ENCODE measurements at places on chromosomes 3 and 15.

DNA sequence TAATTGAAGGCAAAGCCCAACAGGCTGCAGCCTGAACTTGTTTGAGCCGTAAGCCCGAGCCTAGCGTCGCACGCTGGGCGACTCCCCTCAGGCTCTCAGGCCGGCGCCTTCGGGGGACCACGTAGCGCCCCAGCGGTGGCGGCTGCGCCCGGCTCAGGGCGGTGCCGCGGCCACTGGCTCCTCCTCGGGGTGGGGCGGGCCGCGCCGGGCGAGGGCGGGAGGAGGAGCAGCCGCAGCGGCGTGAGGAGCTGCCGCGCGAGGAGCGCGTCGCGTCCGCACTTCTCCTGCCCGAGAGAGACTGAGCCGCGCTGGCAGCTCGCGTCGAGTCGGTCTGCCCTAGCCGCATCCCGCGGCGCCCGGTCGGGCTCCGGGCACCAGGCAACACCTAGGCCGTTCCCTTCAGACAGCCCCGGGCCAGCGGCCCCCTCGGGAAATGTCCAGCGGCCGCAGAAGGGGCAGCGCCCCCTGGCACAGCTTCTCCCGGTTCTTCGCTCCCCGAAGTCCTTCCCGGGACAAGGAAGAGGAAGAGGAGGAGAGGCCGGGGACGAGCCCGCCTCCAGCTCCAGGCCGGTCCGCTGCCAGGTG lies at the start of gene CRYBG3:
TSS of gene CRYBG3 (plus strand) at position 238 of the 585 bp plus-strand sequence. CDS start at position 434, 196 bp downstream.
- peak; percentile 87 for DNase-seq

GRCh38 chr15:36797128-36797527 lies 217.7 kb downstream of the CDIN1 start:
- no peak for DNase-seq

GRCh38 chr15:32099956-32100684 lies 69.8 kb downstream of the CHRNA7 start:
- no peak for DNase-seq

- no peak for DNase-seq
Measured at GRCh38 chr3:71956069-71956340, 171.1 kb upstream of the PROK2 start.

- DNase-seq, result no peak
Measured at GRCh38 chr15:65676123-65676522, 54.4 kb downstream of the SLC24A1 start.

Data from activated T-cell treated with anti-CD3 and anti-CD28 coated beads for 48 hours (primary cell).